Chondrocyte (in vitro differentiated cells): ENCODE measurements at places on chromosomes 4 and X. TPM values are rescaled to one million over a fixed set of nuclear protein-coding genes. Genes with fewer than 3 reads are reported as not detected.

The PTPN13 gene
- total RNA-seq = 32.9 to 38.9 TPM (median 38.0 TPM) in 3 replicates

The WAS gene
- 0.24 to 1.3 TPM (median 0.37 TPM) in 3 replicates for total RNA-seq

GRCh38 chr4:48178931-48179330, 44.9 kb upstream of the TXK start:
- no peak for DNase-seq

DNA sequence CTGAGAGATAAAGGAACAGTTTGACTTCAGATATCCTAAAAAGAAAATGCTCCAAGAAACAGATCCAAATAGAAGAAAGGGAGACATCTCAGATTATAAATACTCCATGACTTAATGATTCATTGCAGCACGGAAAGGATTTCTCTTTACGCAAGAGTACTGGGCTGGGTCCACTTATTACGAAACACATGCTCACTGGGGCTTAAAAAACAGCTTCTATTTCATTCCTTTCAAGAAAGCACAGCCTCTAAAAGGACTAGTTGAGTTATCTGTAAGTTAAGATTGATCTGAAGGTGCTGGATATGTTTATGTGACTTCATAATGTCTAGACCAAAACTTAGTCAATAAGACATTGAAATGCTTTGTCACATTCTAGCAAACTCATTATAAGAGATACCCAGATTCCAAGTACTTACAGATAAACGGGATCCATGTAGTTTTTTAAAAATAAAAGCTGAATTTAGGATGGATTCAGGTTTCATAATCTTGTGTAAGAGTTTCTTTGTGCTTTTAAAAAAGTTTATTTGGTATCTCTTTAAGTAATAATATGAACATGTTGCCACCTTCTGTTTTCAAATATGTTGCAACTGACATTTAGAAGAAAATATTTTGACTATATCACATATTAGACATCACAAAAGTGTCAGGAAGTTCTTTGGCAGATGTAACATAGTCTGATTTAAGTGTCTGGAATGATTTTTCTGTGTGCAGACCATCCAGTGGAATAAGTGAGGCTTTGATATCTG, 109.5 kb upstream of the MYOZ2 start:
- DNase-seq = no peak

DNA sequence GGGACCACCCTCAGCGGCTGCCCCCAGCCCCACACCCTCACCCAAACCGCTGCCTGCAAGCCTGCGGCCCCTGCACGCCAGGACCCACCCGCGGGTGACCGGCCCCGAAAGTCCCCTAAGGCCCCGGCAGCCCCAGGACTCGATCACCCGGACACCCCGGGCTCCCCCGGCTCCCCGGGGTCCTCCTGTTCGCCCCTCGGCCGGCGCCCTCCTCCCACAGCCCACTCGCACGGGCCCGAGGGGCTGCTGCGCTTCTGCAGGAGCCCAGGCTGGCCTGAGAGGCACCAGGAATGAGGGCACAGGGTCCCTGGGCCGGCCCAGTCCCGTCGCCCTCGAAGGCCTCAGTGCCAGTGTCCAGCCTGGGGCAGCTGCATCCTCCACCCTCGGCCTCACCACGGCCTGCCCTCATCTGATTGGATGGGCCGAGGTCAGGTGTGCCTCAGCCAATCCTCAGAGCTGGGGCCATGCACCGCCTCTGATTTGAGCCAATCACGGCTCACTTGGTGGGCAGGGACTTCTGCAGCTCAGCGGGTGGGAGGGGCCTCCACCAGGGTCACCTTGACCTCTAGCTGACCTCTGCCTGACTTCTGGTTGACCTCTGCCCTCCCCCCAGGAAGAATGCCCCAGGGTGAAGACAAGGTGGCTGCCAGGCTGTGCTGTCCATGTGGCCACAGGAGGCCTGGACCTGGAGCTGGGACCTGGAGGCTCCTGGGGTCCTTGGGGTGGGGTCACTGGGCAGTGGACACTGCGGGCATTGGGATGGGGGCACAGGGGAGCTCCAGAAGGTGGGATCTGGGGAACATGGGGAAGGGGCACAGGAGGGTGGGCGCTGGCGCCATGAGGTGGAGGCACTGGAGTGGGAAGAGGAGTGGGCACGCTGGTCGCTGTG, 97.6 kb upstream of the NKX1-1 start:
- peak; percentile 85 for DNase-seq

DNA sequence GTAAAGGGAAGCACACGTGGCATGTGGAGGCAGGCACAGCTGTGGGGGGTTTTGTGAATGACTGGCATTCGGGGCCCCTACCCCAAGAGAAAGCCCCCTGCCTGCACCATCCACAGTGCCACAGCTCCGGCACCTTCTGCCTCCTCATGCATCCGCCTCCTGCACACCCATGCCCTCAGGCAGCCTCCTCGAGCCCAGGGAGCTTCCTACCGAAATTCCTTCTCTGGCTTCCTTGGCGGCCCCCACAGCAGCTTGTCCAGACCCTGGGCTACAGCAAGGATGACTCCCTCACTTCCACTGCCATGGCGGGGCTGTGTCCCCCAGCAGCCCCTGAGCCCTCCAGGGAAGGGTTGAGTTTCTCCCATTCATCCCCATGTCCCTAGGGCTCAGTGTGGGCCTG, 99.9 kb downstream of the WFS1 start:
- DNase-seq = peak; percentile 59
